EL (cell line): ENCODE measurements at places on chromosomes 7 and 10.

- peak; percentile 7 for DNase-seq
Measured at GRCh38 chr7:28957064-28957750, 923 bp downstream of the TRIL start.

DNA sequence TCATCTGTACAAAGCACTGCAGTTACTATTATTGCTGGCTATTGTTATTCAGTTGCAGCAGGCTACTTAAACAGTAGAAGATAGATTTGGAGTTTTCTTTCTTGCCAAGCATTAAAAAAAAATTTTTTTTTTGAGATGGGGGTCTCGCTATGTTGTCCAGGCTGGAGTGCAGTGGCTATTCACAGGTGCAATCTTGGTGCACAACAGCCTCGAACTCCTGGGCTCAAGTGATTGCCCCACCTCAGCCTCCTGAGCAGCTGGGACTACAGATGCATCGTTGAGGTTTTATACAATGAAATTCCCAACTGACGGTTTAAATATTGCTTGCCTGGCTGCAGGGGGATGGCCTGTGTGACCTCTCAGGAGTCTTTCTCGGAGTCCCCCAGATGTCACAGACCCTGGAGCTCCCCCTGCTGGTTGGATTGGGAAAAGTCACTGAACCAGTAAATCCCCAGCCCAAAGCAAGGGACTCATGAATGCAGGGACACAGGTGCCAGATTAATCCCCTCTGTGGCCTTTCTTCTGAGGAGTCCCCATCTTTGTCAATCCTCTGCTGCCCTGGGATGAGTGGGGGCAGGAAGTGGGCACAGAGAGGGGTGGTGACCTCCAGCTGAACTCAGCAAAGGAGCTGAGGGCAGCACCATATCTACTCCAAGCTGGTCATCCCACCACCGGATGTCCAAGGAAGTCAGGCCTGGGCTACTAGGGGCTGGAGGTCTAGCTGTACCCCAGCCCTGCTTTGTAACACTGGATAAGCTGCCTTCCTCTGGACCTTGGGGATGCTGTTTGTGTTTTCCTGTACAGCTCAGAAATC, 149.6 kb downstream of the C10orf105 start:
- peak; percentile 45 for DNase-seq

DNA sequence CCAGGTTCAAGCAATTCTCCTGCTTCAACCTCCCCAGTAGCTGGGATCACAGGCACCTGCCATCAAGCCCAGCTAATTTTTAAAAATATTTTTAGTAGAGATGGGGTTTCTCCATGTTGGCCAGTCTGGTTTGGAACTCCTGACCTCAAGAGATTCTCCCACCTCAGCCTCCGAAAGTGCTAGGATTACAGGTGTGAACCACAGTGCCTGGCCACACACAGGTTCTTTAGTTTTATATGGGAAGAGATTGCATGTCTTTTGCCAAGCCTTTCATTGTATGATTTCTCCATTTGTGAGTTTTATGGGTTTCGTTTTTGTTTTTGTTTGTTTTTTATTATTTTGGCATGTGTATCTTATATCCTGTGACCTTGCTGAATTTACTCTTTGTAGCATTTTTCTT, 40.9 kb downstream of the C1GALT1 start:
- DNase-seq: no peak

- DNase-seq: no peak
Measured at GRCh38 chr10:51257511-51258248, 183.4 kb downstream of the PRKG1 start.

DNA sequence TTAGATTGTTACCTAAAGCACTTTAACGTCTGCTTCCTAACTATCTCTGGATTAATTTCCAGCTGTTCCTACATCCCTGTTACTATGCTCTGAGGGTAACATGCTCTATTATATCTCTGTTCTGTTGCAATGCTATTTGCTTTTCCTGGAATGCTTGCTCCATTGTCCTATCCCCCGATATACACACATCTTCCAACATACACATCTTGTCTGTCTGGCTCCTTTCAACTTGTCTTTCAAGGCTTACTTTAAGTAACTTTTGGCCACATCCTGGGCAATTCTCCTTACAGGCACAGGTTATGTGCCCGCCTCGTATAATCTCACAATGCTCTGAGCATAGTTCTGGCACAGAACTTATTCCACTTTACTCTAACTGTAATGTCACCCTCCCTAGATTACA, 96.2 kb downstream of the CDK6 start:
- no peak for DNase-seq

GRCh38 chr10:12042409-12042796, 206 bp downstream of the UPF2 start:
- peak; percentile 31 for DNase-seq

DNA sequence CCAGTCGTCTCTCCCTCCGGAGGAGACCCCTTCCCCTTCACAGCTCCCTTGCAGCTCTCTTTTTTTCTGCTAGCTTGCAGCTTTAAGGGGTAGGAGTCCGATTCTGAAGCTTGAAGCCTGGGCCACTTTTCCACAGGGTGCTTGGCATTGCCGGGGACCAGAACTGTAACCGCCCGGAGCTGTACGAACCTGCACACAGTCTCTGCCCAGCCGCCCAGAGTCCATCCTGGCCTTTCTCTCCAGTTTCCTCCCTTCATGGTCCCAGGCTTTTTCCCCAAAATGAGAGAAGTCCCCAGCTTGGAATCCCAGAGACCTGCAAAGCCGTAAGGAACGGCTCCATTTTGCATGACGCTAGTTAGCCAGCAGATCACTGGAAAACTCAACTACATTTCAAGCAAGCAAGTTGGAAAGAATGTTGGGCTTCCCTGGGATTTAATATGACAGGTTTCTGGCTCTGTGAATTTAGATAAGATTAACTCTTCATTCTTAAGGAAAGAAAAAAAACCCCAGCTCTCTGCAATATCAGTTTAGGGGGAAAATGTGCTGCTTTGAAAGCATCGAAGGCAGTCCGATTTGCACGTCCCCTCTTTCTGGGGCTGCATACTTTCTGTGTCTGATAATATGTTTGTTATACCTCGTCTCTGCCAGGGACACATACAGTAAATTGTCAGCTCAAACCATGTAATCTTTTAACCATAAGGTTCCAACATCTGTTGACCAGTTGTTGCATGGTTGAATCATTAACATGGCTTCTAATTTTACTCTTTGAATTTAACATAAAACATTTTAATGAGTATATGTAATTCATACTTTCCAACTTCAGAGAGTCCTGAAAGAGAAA, 190.0 kb upstream of the LYZL2 start:
- peak; percentile 68 for DNase-seq

GRCh38 chr7:80593869-80594586, 44.4 kb upstream of the CD36 start:
- DNase-seq: peak; percentile 7

DNA sequence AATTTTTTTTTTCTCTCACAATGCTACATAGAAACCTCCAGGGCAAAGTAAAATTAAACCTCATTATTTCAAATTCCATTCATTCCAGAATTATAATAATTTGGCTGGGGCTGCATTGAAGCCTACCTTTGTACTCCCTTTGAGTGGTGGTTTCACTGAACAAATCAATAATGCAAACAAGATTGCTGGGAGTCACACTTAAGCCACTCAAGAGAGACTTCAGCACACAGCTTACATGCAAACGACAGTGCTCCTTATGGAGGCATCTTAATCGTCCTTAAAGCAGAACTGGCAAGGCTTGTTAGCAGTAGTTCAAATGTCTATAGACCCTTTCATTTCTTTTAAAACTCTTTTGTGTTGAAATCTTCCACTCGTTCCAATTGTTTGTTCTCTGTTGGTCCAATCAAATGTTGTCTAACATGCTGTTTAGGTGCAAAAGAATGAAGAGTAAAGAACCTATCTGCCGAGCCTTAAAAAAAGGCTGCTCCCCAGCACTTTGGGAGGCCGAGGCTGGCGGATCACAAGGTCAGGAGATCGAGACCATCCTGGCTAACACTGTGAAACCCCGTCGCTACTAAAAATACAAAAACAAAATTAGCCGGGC, 294.9 kb downstream of the FGFR2 start:
- DNase-seq: no peak

DNA sequence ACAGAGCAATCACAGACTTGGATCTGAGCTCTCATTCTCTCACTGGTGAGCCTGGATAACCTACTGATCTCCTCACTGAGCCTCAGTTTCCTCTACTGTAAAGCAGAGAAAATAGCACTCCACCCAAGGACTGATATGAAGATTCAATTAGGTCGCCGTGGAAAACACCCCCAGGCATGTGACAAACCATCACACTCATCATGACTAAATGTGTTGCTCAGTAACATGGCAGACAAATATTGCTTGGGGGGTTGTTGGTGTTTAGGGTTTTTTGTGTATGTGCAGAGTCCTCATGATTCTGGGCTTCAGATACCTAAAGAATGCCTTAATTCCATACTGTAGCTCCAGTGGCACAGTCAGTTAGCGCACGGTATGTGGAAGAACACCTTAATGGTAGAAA, 122.1 kb upstream of the TCF7L2 start:
- DNase-seq: peak; percentile 25

- no peak for DNase-seq
Measured at GRCh38 chr7:56091591-56091990, 1.2 kb downstream of the PHKG1 start.

GRCh38 chr10:103658049-103658577, 164.6 kb downstream of the NEURL1 start:
- no peak for DNase-seq

- DNase-seq: peak; percentile 55
Measured at GRCh38 chr10:99234041-99234790, 1.4 kb downstream of the HPSE2 start.
